ENCODE measurements at places on chromosomes 3 and 15.

DNA sequence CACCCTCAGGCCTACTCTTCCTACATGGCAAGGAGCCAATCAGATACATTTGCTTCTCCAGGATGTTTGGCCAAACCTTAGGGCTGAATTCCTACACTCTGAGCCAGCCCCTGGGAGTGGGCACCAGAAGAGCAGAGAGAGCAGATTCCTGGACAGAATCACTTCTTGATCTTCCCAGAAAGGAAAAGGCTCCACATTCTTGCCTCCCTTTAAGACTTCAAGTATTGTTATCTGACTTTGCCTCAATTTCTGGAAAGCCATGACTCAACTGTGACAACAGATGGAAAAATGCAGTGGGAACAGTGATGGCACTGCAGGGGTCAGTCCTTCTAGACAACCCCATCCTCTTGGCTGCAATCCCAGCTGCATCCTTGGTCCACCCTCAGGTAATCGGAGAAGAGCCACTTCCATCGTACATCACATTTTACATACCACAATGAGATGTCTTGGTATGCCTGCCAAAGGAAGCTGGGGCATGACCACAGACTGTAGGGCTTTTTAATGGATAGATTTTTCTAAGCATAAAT, 21.0 kb downstream of the SLCO2A1 start:
- DNase-seq, result no peak

GRCh38 chr3:151382671-151383070, 1.9 kb downstream of the P2RY12 start:
- no peak for DNase-seq

- DNase-seq, result no peak
Measured at GRCh38 chr3:10380906-10381305, 60.0 kb upstream of the SEC13 start.

DNA sequence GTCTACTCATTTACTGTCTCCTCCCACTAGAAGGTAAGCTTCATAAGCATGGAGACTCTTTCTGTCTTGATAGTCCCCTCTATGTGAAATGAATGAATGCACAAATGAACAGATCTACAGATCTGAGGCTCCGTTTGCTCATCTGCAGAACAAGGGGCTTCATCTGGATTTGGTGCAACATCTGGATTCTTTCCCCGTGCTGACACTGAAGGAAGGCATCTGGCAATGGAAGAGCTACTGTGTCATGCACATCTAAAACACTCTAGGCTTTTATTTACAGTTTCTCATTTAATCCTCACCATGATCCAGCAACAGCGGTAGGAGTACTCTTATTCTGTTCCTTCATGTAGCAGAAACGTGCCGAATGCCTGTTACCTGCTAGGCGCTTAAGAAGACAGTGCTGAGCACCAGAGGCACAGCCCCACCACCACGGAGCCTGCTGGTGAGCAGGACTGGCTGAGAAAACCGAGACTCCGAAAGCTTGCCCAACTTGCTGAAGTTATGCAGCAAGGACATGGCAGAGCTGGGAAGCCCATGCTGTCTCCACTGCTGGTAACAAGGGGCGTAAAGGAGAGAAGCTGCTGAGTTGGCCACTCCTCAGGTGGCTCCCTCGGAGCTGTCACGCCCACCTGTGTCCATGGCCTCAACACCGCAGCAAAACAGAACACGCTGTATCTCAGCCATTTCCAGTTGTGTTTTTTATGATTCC, 31.1 kb downstream of the LSM3 start:
- no peak for DNase-seq

DNA sequence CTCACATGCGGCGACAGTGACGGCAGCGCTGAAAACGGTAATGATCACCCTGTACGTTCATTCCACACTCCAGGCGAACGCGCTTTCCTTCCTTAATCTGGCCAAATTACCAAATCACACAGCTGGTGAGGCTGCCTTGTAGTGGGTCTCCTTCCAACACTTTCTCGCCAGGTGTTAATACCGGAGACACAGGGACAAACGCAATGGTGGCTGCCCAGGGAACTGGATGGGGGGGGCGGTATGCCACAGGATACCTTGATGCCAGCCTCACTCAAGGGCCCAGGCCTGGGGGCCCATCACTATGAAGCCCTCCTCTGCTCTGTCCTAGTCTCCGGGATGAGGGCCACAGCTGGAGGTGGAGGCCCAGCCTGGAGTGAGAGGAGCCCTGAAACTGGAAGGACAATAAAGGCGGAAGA, 1.4 kb upstream of the CAMK2N2 start:
- DNase-seq, result no peak

DNA sequence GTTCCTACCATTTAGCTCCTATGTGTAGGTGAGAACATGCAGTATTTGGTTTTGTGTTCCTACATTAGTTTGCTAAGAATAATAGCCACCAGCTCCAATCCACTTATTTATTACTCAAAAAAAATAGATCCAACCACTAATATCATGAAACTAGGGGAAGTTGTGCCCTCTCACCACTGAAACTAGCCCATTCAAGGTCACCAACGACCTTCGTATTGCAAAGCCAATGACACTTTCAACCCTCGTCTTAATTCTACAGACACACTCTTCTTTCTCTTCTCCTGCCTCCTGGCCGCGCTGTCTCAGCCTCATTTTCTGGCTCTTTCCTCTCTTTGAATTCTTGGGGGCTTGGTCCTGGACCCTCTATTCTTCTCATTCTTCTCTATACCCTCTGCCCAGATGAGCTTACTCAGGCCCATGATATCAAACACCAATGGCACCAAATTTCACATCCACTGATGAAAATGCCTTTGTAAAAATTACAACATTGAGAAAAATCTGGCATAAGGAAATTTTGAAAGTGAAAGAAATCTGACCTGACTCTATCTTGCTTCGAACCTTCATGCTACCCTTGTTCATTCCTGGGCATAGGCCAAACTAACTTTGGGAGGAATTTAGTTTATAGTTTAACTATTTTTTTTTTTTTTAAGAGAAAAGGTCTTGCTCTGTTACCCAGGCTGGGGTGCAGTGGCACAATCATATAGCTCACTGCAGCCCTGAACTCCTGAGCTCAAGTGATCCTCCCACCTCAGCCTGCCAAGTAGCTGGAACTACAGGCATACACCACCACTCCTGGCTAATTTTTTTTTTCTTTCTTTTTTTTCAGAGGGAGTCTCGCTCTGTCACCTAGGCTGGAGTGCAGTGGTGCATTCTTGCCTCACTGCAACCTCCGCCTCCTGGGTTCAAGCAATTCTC, 25.4 kb upstream of the LIMD1 start:
- DNase-seq, result no peak

GRCh38 chr15:88230823-88231222, 25.7 kb downstream of the NTRK3 start:
- DNase-seq, result no peak

DNA sequence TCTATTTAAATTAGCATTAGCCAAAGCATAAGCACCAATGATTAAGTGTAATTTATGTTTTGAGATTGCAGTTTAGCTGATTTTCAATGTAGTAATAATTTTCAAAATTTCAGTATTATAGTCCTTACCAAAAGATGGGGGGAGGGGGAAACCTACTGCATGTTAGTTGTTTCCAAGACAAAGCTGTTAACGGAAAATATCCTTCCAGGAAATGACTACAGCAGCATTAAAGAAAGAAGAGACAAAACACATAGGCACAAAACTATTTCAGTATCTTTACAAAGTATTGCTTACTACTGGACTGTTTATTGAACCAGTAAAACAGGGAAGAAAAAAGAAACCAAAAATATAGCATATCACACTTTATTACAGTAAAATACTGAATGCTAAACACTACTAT, 10.5 kb downstream of the BNIP2 start:
- DNase-seq, result no peak
